Neuronal stem cell (in vitro differentiated cells): ENCODE measurements at places on chromosomes 2 and 18.

DNA sequence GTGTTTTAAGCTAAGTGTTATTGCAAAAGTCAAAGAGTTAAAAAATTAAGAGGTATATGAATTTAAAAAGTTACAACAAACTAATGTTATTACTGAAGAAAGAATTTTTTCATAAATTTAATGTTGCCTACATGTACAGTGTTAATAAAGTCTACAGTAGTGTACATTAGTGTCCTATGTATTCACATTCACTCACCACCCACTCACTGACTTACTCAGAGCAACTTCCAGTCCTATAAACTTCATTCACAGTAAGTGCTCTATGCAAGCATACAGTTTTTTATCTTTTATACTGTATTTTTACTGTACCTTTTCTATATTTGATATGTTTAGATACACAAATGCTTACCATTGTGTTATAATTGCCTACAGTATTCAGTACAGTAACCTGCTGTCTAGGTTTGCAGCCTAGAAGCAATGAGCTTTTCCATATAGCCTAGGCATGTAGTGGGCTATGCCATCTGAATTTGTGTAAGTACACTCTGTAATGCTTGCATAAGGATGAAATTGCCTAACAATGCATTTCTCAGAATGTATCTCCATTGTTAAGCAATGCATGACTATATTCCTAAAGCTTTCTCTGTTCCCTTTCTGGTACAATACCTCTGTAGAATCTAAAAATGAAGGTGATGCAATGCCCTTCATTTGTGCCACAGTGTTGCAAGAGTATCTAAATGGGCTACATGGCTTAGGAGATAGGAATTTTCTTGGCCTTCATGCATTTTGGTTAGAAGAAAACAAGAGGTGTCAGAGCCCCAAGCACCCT, 370.8 kb upstream of the NT5C1B start:
- no peak for DNase-seq

- DNase-seq: no peak
These were observed 10.0 kb downstream of the SH3RF3 start for GRCh38 chr2:109139002-109139401.

DNA sequence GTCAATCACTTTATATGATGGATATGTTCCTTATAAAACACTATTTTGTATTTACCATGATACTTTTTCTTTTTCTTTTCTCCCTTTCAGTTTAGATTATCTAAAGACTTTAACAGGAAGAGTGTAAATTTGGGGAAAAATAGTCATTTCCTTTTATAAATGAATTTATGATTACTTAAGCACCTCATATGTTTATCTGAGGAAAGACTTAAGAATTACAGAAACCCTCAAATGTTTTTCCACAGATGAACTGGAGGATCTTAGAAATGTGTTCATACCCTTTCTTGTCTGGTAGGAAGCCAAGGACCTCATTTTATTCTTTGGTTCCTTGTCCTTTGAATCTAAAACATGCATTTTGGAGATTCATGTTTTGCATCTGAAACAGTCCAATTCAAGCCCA, 36.7 kb downstream of the MAPRE2 start:
- no peak for DNase-seq

- no peak for DNase-seq
These were observed 309.9 kb upstream of the RAB12 start for GRCh38 chr18:8299054-8299980.

DNA sequence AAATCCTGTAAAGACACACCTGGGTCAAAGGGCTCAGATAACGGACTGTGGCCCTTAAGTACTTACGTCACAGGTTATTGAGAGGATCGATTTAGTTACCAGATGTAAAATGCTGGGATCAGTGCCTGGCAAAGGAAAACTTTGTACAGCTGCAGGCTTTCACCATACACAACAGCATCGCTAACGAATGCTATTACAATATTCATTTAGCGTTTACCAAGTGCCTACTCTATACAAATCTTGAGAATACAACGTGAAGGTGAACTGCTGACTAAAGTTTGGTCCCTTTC, 619 bp upstream of the MSH6 start:
- no peak for DNase-seq

GRCh38 chr18:6711467-6711866, 18.0 kb upstream of the ARHGAP28 start:
- DNase-seq: no peak

DNA sequence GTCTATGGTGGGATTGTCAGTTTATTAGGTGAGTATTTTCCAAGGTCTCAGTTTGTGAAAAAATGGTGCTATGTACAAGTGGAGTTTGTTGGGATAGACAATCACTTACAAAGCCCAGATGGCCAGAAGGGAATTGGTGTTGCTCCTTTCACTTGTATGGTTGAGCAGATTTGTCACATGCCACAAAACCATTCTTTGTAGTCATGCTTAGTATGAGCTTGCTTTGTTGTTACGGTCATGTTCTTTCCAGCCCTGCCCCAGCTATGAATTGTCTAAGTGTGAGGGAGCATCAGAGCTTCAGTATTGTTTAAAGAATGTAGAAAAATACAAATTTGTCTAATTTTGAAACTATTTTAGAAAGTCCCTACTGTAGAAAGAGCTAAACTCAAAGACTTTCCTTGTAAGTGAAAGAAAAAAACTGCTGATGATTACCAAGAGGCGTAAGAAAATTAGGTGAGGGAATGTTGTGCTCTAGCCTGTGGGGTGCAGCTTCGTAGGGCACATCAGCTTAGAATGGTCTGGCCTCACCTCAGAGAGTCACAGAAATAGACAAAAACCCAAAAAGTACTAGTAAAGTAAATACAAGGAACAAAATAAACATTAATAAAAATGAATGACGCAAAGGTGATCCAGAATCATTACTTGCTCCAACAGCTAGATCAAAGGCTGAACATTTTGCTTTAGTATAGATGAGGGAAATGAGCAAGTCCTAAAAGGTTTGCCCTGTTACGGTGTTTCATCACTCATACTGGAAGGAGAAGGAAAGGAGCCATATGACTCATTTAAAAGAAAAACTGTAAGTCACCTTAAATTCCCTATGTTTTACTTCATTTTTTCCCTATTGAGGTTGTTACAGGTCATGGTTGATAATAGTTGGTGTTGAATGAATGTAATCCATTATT, 9.2 kb downstream of the TGIF1 start:
- no peak for DNase-seq
